ENCODE measurements at places on chromosomes 16 and 17.

- DNase-seq = no peak
- peaks cover 4% of the 10 kb centered on the region for H3K36me3 ChIP-seq
- H3K27me3 ChIP-seq = peaks cover 70% of the 10 kb centered on the region
- peaks cover 14% of the 10 kb centered on the region for H3K4me1 ChIP-seq
- H3K4me3 ChIP-seq = peak overlapping the region; percentile 63
These were observed 2.2 kb downstream of the TMEM132E start for GRCh38 chr17:34581446-34582184.

DNA sequence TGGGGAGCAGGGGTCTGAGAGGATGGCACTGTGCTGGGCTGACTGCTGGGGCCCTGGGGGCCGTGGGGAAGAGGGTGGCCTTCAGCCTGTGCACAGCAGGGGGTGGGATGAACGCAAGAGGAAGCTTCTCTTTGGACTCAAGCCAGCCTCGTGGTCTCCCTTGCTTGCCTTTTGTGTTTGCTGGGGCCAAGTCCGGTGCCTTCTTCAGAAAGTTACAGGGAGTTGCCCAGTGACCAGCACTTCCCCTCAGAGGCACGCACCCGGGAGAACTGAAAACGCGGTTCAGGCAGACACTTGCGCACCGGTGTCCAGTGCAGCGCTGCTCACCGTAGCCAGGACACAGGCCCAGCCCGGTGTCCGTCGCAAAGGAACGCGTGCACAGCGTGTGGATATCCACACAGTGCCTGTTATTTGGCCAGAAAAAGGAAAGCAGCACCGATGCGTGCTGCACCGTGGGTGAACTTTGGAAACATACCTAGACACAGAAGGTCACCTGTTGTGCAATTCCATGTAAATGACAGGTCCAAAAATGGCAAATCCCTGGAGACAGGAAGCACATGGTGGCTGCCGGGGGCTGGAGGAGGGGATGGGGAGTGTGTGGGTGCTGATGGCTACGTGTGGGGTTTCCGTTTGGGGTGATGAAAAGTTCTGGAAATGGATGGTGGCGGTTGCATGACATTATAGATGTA, 29.4 kb upstream of the NUDT16L1 start:
- peaks cover 43% of the 10 kb centered on the region for H3K4me1 ChIP-seq
- H3K36me3 ChIP-seq = no peaks in the 10 kb centered on the region
- no peak for DNase-seq
- no peaks in the 10 kb centered on the region for H3K27me3 ChIP-seq

DNA sequence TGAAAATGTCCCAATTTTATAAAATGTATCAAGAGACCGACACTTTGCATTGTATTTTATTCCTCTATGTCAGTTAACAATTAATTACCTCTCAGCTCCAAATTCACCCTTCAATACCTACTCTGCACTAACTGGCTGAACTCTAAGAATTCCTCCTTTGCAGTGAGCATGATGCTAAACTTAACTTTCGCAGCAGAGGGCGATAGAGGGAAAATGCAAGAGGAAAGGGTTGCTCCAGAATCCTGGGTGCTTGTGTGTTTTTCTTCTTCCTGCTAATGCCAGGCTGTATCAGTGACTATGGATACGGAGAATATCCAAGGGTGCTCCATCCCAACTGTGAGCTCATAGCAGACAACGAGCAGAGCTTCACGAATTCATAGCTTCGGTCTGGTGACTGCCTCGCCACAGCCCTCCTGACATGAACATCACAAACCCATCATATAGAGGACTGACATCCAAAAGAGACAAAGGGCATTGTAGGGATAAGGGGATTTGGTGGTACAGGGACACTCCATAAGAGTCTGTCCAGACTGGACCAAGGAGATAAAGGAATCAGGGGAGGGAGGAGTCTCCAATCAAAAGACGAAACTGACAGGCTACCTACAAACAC, 172.9 kb downstream of the STX8 start:
- H3K4me3 ChIP-seq = no peak overlapping the region
- H3K4me1 ChIP-seq = peaks cover 5% of the 10 kb centered on the region
- H3K36me3 ChIP-seq = no peaks in the 10 kb centered on the region

DNA sequence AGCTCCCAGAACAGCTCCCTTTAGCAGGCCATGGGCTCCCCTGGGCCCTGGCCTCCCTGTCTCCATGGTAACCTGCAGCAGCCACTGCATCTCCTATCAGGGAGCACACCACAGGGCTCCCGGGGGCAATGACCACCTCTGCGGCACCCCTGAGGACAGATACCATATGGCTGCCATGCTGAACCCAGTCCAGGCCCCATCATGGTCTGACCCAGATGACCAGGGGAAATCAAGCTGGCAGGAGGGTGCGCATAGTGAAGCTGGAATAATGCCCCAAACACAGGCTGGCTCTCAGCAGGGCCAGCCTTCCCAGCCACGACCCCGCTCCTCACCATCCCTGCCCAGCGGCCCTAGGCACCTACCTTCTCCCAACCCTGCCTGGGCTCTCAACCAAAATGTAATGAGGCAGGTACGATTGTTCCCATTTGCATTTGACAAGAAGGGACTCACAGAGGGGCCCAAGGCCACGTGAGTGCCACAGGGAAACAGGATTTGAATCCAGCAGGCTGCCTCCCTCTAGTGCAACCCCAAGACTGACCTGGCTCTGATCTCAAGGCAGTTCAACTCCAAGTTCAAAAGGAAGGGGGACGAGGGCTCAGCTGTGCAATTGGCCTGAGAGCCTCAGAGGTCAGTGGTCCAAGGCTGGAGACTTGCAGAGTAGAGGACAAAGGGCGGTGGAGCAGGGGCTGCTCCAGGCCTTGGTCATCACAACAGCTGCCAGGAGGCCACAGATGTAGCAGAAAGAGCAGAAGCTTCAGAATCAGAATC, 2.4 kb downstream of the RUNDC3A start:
- DNase-seq = no peak
- no peak overlapping the region for H3K4me3 ChIP-seq
- no peak overlapping the region for H3K27ac ChIP-seq
- H3K4me1 ChIP-seq = peaks cover 17% of the 10 kb centered on the region

DNA sequence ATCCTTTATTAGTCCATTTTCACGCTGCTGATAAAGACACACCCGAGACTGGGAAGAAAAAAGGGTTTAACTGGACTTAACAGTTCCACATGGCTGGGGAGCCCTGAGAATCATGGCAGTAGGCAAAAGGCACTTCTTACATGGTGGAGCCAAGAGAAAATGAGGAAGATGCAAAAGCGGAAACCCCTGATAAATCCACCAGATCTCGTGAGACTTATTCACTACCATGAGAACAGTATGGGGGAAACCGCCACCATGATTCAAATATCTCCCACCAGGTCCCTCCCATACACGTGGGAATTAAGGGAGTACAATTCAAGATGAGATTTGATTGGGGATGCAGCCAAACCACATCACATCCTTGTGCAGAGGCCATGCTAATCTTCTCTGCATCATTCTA, 35.0 kb upstream of the BCAR1 start:
- no peak for DNase-seq
- peaks cover 8% of the 10 kb centered on the region for H3K36me3 ChIP-seq
- no peak overlapping the region for H3K4me3 ChIP-seq
- no peak overlapping the region for H3K27ac ChIP-seq
- H3K27me3 ChIP-seq = peaks cover 24% of the 10 kb centered on the region

DNA sequence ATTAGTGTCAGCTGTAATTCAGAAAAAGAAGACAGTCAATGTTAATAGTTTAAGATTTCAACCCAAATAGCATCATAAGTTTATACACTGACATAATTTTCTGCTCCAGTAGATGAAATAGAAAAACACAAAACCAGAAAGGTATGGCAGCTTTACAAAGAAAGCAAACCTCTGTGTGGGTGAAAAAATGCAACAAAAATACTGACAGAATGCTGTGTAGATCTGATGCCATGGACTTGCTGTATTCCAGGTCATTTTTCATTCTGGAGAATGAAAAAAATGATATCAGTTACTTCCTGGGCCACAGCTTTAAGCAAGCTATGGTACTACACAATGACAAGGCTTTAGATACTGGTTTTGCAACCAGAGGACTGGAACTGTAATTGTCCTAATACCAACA, 116.0 kb downstream of the MAP2K4 start:
- DNase-seq = no peak
- H3K36me3 ChIP-seq = peaks cover 19% of the 10 kb centered on the region
- no peak overlapping the region for H3K4me3 ChIP-seq
- no peak overlapping the region for H3K27ac ChIP-seq
- no peaks in the 10 kb centered on the region for H3K27me3 ChIP-seq
- H3K4me1 ChIP-seq = no peaks in the 10 kb centered on the region

DNA sequence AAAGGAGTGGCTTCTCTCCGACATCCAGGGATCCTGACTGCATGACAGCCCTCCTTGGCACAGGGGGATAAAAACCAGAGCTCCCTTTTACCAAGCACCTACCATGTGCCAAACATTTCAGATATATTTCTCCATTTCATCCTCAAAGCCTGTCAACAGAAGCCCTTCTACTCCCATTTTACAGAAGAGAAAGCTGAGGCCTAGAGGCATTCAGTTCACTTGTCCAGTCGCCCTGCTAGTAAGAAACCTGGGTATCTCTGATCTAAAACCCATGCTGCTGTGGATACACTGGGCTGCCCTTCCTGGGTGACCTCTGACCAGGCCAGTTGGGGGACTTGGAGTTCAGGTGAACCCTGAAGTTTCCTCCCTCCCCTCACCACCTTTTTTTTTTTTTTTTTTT, 5.9 kb upstream of the FDXR start:
- no peak overlapping the region for H3K4me3 ChIP-seq
- no peak for DNase-seq
- H3K27ac ChIP-seq = no peak overlapping the region
- peaks cover 4% of the 10 kb centered on the region for H3K4me1 ChIP-seq
- no peaks in the 10 kb centered on the region for H3K36me3 ChIP-seq

GRCh38 chr16:52545222-52545897, 1.6 kb downstream of the TOX3 start:
- H3K4me1 ChIP-seq = no peaks in the 10 kb centered on the region
- no peak for DNase-seq
- no peak overlapping the region for H3K4me3 ChIP-seq
- H3K27me3 ChIP-seq = peaks cover 46% of the 10 kb centered on the region

- H3K4me1 ChIP-seq = peaks cover 13% of the 10 kb centered on the region
- H3K27ac ChIP-seq = peak overlapping the region; percentile 21
- H3K4me3 ChIP-seq = peak overlapping the region; percentile 69
- no peak for DNase-seq
These were observed 19.1 kb upstream of the NTN1 start for GRCh38 chr17:9002227-9002605.

DNA sequence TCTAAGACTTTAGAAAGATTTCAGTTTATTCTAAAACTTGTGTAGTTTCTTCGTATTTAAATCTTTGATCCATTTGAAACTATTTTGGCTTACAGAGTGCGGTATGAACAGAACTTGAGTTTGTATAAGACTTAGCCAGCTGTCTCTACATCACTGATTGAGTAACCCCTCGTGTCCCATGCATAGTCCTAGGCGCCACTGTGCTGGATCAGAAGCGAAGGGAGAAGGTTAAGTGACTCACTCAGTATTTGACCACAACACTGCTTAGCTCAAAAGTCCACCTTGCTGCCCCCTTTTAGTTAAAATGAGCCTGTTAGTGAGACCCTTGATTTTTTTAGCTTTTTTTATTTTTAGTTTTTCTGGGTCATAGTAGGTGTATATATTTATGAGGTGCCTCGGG, 28.4 kb downstream of the CD300LB start:
- DNase-seq = no peak
- no peaks in the 10 kb centered on the region for H3K4me1 ChIP-seq
- H3K27me3 ChIP-seq = peaks cover 5% of the 10 kb centered on the region
- no peaks in the 10 kb centered on the region for H3K36me3 ChIP-seq

DNA sequence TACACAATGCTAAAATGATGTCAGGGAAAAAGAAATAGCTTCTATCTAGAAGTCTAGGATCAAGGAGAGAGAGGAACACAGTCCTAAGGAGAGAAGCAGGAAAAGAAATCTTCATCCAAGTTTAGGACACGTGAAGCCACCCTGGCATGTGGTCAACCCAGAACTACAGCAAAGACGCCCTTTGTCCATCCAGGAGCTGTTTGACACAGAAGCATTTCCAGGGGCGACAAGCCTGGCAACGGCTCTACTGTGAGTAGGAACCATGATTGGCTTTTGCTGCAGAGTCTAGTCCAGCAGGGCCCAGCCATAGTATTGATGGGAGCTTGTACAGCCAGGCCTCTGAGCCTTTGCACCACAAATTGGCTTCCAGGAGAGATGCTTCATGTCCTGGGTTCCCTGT, 185.4 kb upstream of the RPL38 start:
- H3K36me3 ChIP-seq = no peaks in the 10 kb centered on the region
- no peak overlapping the region for H3K27ac ChIP-seq
- H3K4me3 ChIP-seq = no peak overlapping the region

- peaks cover 5% of the 10 kb centered on the region for H3K4me1 ChIP-seq
- H3K4me3 ChIP-seq = no peak overlapping the region
- H3K27ac ChIP-seq = no peak overlapping the region
- H3K27me3 ChIP-seq = peaks cover 2% of the 10 kb centered on the region
- no peak for DNase-seq
These were observed 11.3 kb downstream of the CX3CL1 start for GRCh38 chr16:57383276-57384247.

DNA sequence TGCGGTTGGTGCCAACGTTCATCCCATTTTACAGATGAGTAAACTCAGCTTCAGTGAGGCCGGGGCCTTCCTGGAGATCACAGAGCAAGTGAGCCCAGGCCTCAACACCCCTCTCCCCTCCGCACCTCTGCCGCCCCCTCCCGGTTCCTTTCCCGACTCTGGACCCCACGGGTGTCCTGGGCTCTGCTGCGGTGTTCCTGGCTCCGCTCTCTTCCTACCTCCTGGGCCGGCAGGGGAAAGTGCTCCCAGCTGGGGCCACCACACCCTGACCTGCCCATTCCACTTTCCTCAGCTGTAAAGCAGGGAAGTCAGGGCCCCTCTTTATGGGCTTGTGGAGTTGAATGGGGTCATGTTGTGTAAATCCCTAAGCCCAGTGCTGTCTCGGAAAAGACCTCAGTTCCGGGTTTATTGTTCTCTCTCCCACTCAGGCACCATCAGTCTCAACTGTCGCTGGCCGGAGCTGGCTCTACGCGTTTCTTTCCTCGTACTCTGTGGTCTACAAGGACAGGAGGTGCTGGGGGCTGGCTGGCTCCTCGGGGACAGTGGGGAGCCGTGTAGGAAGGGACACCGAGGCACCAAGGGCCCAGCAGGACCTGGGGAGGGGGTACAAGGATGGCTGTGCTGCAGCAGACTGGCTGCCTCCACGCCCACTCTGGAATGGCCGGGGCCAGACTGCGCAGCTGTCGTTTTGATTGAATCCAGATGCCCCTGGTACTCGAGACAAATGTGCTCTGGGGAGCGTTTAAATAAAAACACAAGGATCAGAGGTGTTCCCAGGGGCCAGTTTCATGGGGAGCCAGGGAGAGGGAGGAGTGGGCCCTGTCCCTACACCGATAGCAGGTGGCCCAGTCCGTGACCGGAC, 21.7 kb upstream of the ACSF3 start:
- H3K36me3 ChIP-seq = no peaks in the 10 kb centered on the region
- no peaks in the 10 kb centered on the region for H3K27me3 ChIP-seq
- H3K4me3 ChIP-seq = no peak overlapping the region
- H3K27ac ChIP-seq = no peak overlapping the region
- DNase-seq = no peak

GRCh38 chr16:23863511-23864422, 28.0 kb downstream of the PRKCB start:
- H3K4me3 ChIP-seq = peak overlapping the region; percentile 92
- H3K27ac ChIP-seq = peak overlapping the region; percentile 92
- no peaks in the 10 kb centered on the region for H3K27me3 ChIP-seq
- DNase-seq = no peak
- peaks cover 2% of the 10 kb centered on the region for H3K36me3 ChIP-seq
